Bronchial smooth muscle cell (primary cell): ENCODE measurements at places on chromosomes 7 and 10. TPM values are rescaled to one million over a fixed set of nuclear protein-coding genes. Genes with fewer than 3 reads are reported as not detected.

The ADCYAP1R1 gene
- not detected in 2 replicates for total RNA-seq

The VAX1 gene
- not detected in 2 replicates for total RNA-seq

The HOXA2 gene
- total RNA-seq, result 0.43 and 1.3 TPM in 2 replicates

The ABCB4 gene
- total RNA-seq, result 5.7 and 6.8 TPM in 2 replicates

The INA gene
- total RNA-seq, result under 0.01 and 0.47 TPM in 2 replicates
